ENCODE measurements at places on chromosomes 16 and 17.

DNA sequence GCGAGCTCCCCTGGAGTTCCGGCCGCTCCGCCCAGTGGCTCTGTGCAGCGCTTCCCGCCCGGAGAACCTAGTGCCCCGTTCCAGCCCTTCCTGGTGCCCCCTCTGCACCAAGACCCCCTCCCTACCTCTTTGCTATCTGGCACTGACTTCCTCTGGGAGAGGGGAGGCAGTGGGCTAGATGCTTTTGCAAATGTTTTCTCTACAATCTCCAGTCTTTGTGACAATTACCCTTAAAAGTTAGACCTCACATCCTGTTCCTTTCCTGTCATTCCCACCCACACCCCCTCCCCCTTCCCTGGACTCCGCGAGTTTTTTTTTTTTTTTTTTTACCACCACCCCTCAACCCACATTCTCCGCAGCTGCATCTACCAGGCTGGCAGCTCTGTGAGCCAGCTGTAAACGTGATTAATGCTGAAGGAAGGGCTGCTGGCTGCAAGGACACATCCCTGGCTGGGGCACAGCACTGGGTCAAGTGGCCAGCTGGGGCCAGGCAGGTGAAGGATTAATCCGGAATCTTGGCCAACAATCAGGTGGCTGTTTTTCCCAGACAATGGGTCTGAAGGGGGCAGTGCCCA is 101.5 kb downstream of the MGAT5B start:
- no peak for DNase-seq

GRCh38 chr16:27969574-27969973 is 93.9 kb downstream of the GSG1L start:
- no peak for DNase-seq

DNA sequence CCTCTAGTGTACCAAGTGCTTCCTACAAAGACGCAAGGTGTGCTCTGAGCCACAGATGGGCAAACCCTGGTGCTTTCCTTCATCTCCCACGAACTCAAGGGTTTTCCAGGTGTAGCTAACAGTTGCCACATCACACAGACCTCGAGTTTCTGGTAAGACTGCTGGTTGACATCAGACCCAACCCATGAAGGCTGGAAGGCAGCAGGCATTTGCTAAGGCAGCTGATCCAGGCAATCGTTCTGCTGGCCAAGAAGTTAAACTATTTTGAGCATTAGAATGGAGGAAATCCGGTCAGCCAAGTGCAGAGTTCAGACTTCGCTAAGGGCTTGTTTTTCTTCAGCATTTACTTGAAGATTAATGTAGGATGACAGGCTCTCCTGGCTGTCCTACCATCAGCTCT is 11.5 kb downstream of the HAS3 start:
- no peak for DNase-seq

DNA sequence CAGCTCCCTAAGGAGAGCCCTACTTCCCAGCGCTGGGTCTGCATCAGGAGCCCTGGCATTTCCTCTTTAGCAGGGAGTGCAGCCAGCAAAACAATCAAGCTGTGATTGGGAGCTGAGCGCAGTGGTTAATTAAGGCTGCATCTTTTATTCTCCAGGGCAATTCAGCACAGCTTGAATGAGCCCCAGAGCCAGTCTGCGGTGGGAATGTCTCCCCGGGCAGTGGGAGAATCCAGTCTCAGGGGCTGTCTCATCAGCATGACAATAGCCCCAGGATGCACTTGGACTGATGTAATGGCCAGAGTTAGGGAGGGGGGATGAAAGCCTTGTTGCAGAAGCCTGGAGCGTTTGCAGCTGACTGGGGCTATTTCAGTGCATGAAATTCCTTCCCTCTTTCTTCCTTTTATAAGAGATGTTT is 292.6 kb upstream of the SOX9 start:
- DNase-seq, result no peak

GRCh38 chr17:32746698-32747097 is 130.2 kb downstream of the MYO1D start:
- DNase-seq, result no peak

DNA sequence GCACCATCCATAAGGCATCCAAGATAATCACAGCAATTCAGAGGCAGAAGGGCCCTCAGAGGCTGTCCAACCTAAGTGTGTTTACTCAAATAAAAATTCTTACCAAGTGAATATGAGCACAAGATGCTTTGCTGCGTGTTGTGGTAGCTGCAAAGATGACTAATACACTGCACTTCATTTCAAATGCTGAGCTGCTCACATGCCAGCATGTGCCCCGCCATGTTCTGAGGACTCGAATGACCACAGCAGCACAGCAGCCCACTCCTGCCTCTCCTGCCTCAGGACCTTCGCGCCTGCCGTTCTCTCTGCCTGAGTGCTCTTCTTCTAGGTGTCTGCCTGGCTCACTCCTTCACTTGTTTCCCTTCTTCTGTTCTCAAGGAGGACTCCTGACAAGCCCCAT is 19.0 kb downstream of the PIK3R5 start:
- DNase-seq, result no peak

DNA sequence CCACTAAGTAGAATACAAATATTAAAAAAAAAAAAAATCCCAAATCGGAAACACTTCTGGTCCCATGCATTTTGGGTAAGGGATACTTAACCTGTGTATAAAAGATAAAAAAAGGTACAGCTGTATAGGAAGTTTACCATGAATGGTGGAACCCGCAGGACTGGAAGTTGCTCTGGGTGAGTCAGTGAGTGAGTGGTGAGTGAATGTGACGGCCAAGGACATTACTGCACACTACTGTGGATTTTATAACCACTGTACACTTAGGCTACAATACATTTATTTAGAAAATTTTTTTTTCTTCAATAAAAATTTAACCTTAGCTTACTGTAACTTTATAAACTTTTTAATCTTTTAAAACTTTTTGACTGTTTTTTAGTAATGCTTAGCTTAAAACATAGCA is 71.3 kb upstream of the BCAR1 start:
- DNase-seq, result no peak

- DNase-seq, result no peak
These were observed 4.8 kb downstream of the PRSS53 start for GRCh38 chr16:31083981-31084380.

DNA sequence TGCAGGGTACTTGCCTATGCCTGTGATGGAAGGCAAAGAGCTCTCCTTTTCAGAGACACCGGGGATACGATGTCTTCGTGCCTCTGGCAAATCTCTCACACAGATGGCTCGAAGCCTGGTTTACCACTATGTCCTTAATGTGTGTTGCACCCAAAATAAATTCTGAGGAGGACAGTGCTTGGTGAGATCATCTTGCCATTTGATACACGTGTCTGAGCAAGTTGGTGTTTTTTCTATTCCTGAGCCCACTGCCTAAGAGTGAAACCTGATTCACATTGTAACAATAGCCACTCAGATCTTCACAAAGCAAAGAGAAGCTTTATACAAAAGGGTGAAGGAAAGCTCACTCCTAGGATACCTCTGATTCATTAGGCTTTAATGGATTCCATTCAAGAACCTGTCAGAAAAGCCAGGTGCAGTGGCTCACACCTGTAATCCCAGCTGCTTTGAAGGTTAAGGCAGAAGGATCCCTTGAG is 33.1 kb upstream of the AKAP1 start:
- DNase-seq, result no peak

GRCh38 chr16:79114759-79115158 is 485.8 kb downstream of the MAF start:
- no peak for DNase-seq

GRCh38 chr17:43769859-43770258 is 8.9 kb downstream of the DUSP3 start:
- DNase-seq, result no peak

DNA sequence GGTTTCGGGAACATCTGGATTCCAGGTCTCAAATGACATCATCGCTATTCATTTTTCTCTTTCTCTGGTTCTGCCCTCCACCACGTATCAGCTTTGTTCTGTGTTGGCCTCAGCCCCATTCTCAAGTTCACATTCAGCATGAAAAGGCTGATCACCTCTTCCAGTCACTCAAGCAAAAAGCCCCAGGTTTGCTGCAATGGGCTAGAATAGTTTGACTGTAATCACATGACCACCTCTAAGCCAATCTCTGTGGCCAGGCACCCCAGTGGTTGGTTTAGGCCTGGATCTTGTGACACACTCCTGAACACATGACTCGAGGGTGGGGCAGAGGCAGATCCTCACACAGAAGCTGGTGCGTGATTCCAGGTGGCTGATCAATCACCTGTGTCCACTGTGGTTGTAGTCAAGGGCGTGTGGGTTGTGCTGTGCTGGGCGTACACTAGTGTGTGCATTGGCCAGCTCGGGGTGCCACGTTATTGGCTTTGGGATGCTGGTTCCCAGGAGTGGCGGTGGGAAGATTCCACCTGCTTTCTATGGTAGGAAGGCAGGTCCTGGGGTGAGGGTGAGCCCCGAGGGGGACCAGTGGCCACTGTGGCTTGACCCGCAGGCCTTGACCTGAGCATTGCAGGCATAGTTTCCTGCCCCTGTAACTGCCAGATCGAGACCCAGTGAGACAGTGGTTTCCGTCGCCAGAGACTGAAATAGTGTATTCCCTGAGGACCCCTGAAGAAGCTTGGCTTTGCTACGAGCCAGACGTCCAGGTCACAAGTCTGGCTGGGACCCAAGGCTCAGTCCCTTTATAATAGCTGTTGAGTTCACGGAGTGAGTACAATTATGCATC is 12.0 kb downstream of the EEF2K start:
- peak; percentile 16 for DNase-seq

- DNase-seq, result no peak
These were observed at the start of gene TEKT5 for GRCh38 chr16:10694830-10695229. Gene TEKT5, minus strand, starts transcription at chr16:10694930. Its CDS starts 57 bp downstream, at chr16:10694873.

Data from HAP-1 (cell line).